ENCODE measurements at places on chromosomes 1 and 21. TPM values are rescaled to one million over a fixed set of nuclear protein-coding genes. Genes with fewer than 3 reads are reported as not detected.

- DNase-seq: no peak
Measured at GRCh38 chr21:28767523-28767922, 225.2 kb downstream of the LTN1 start.

DNA sequence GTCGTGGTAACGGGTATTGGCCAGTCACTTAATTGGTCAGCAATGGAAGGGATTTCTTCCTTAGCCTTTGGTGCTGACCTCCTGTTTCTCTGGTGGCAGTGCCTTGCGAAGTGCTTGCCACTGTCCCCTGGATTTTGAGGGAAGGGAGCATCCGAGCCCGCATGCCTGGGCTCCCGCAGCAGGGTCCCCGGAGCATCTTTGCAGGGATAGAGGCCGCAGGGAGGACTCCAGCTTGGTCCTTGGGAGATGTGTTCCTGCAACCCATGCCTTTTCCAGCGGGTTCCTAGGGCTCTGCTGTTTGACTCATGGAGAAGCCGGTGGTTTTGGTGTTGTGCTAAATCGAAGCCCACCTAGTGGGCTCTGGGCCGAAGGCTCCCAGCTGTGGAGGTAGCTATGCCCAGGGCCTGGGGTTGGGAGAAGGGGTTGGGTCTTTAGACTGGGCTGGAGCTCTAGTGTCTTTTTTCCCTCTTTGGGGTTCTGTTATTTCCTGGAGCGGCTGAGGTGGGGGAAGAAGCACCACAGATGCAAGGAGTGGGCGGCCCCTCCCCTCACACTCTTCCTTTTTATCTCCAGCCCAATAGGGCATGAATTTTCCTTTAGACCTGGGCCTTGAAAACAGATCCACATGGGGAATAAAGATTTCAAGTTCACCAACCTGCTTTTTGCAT lies 39.0 kb downstream of the PIK3CD start:
- peak; percentile 43 for DNase-seq

DNA sequence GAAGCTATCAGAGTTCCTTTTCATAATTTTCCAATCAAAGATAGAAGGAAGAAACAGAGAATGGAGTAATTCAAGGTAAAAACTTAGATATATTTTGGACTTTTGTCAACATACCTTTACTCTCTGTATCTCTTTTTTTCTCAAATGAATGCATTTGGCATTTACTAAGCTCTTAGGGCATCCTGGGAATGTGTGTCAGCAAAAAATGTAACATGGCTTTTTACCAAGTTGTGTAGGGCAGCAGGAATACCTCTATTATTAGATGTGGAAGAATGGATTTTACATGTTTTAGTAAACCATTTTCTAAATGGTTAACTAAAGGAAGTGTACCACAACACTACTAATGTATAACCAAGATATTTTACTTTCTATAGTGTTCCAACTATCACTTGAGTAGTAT lies 4.2 kb upstream of the COL11A1 start:
- no peak for DNase-seq

DNA sequence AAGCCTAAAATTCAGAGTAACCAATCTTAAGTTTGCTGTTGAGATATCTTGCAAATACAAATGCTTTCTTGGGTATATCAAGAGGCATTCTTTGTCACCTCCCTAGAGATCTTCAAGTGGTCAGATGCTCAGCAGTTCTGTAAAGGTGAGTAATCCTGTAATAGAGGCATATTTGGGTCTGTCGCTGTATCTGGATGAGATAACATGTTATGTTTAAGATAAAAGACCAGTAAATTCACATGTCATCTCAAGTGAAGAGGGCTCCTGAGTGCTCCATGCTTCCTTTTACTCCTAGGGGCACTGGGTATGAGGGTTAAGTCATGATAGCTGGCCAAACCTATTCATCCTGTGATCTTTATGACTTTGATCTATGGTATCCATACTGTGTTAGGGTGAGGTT lies 7.5 kb downstream of the CR2 start:
- DNase-seq: no peak

DNA sequence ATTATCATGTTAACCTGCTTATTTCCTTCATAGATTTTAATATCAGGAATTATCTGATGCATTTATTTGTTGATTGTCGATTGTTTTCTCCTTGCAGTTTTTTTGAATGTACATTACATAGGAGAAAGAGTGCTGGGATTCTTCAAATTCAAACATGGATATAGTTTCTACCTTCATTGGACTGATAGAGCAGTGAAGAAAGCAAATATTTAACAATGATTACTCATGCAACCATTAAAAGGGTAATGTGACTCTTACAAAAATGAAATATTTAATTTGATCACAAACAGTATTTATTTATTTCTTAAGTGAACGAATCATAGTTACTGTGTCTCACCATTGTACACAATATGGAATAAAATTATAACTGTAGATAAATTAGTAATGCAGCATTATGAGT lies 350.9 kb downstream of the BRINP3 start:
- no peak for DNase-seq

DNA sequence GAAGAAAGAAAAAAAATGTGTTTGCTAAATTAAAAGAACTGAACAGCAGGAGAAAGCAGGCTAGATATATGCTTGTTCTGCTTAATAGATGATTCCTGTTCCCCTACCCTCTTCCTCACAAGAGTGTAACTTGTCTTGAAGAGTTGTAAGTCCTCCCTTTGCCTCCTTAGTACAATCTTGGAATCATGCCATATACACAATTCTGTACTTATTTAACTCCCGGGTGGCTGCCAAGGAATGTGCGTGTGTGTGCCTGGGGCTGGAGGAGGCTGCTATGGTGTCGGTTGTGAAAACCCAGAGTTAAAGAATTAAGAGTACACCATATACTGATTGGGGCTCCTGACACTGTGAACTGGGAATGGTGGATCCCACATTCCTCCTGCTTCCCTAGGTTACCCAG lies 194.2 kb downstream of the SIPA1L2 start:
- DNase-seq: no peak

LYPD8 gene
- polyA plus RNA-seq: not detected

- no peak for DNase-seq
Measured at GRCh38 chr1:181387702-181388101, 95.6 kb upstream of the CACNA1E start.

All from GM23338 (cell line).